ENCODE measurements at places on chromosomes 7 and 10.

DNA sequence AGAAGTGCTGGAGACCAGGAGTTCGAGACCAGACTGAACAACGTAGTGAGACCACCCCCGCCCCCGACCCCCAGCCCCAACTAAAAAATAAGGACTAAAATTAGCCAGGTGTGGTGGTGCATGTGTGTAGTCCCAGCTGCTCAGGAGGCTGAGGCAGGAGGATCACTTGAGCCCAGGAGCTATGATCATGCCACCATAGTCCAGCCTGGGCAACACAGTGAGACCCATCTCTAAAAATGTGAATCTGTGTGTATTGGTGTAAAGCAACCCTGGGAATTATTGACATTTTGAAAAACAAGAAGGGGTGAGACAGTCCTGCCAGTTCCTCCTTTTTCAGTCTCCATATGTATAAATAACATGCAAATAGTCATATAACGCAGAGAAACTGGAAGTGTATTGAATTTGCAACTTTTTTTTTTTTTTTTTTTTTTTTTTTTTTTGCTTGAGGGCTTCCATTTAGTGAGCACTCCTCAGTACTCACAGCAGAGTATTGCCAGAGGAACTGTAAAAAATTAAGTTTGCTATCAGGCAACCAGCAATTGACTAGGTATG is 3.4 kb upstream of the ITGB1 start:
- no peak for DNase-seq

DNA sequence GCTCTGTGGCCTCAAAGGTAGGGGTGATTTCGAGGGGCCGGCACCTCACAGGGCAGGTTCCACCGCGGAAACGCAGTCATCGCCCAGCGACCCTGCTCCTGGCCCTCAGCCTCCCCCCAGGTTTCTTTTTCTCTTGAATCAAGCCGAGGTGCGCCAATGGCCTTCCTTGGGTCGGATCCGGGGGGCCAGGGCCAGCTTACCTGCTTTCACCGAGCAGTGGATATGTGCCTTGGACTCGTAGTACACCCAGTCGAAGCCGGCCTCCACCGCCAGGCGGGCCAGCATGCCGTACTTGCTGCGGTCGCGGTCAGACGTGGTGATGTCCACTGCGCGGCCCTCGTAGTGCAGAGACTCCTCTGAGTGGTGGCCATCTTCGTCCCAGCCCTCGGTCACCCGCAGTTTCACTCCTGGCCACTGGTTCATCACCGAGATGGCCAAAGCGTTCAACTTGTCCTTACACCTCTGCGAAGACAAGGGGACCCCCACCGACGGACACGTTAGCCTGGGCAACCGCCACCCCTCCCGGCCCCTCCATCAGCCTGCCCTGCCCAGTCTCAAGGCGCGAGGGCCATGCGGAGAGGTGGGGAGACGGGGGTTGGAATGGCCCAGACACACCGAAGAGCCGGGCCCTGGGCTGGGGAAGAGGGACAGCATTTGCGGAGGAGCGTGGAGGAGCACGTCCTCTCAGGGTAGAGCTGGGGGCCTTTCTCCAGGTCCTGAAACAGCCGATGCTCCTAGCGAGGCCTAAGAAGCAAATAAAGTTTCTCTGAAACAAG is 6.0 kb downstream of the SHH start:
- no peak for DNase-seq

DNA sequence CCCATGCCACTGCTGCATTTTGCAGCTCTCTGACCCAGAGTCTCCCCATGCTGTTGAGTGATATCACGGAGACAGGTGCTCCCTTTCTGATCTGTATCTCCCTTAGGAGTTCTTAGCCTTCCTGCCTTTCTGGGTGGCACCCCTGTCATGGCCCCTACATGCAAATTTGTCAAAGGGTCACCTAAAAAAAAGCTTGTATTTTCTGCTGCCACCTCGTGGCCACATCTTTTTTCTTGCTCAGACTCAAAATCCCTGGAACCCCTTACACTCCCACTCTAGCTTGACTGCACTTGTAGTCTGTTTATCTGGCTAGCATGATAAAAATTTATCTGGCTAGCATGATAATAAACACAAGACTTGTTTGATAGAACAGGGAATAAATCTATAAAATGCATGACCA is 809.1 kb downstream of the SORCS1 start:
- DNase-seq, result no peak

DNA sequence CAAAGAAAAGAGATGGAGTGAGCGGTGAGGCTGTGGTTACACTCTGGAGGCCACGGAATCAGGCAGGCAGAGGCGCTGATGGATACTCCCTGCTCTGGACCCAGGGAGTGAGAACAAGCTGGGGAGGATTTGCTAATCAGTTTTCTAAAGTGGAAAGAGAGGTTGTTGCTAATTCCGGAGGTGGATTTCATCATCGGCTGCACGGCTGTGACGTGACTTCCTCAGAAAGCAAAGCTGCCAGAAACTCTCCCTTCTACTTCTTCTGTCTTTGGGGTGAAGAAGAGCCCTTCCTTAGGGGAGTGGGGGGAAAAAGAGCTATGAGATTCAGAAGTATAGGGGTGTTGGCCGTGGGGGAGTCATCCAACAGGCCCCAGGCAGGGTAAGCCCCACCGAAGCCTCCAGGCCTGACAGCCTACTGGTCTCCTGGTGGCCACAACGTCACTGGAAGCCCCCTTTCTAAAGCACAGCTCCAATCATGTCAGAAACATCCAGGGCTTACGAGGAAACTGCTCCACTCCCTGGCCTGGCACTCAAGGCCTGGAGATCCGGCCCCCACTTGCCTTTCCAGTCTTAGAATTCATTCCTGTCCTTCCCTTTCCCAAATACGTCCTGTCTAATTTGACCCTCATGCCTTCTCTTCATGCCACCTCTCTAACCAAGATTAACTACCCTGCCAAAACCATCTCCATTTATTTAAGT is 114.5 kb downstream of the HIP1 start:
- no peak for DNase-seq

GRCh38 chr7:152130658-152131590 is 105.5 kb downstream of the GALNT11 start:
- DNase-seq, result no peak

GRCh38 chr10:11931038-11931437 is 107.9 kb downstream of the PROSER2 start:
- DNase-seq, result no peak

GRCh38 chr7:30589111-30589510 is 5.6 kb upstream of the GARS1 start:
- no peak for DNase-seq

DNA sequence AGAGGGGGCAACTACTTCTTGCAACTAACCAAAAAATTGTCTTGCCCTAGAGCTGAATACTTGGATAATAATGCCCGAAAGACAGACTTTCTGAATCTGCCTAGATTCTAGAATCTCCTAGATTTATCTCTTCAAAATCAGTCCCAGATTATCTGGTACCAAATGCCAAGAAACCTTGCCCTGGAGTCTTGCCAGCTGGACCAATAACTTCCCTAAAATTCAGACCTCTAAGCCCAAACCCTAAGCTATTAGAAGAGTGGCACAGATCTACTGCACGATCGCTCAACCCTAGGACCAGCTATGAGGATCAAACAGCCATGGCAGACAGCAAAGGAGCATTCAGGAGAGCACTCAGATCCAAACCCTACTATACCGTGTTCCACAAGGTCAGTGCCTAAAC is 45.0 kb downstream of the ARMH3 start:
- no peak for DNase-seq

GRCh38 chr10:29725133-29725720 is 90.5 kb upstream of the SVIL start:
- DNase-seq, result no peak

- peak; percentile 5 for DNase-seq
Observed at GRCh38 chr10:92719991-92720830, 30.5 kb downstream of the HHEX start.

- no peak for DNase-seq
Observed at GRCh38 chr10:26824015-26824690, 36.6 kb downstream of the ABI1 start.

DNA sequence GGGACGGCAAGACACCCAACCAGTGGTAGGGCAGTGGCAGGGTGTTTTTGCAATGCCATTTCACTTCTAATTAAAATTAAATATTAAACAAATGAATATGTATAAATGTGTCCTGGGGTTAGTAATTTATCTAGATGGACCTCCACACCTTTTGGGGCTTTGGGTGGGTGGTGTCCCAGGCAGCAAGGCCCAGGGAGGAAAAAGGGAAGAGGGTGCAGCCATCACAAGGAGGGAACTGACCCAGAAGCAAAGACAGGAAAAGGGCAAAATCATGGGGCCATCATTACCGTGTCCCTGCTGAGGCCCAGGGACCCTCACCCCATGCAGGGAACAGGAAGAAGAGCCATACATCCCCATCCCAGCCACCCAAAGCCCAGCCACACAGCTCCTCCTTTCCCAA is 204.6 kb downstream of the GRID1 start:
- no peak for DNase-seq

DNA sequence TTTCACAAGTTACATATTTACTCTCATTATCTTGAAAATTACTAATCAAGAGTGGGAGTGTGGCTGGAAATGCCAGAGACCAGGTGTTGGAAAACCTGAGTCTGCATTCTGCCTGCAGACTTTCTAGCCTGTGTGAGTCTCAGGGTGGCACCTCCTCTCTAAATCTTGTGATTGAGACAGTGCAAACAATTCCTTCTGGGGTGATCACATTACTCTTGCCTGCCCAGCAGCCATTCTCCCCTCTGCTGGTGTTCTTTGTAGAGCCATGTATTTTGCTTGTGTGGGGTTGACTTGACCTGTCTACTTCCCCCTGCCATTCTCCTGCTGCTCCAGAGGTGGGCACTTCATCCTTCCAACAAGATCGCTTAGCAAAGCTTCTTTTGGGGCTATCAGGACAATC is 101.1 kb downstream of the RAPGEF5 start:
- no peak for DNase-seq

DNA sequence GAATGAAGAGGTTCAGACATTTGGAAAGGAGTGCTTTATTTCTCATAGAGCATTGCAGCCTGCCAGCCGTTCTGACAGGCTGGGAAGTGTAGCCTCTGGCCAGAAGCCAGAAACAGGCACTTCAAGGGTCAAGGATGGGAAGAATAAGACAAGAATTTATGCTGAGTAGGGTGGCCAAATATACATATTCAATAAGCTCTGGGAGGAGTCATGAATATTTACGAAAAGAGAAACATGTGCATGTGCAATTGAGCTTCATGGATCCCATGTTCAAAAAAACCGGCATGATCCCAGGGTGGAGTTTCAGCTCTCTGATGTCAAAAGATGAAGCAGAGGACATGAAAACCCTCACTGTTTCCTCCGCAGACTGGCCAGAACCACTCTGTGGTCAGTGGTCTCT is 32.9 kb downstream of the TLX1 start:
- DNase-seq, result no peak

DNA sequence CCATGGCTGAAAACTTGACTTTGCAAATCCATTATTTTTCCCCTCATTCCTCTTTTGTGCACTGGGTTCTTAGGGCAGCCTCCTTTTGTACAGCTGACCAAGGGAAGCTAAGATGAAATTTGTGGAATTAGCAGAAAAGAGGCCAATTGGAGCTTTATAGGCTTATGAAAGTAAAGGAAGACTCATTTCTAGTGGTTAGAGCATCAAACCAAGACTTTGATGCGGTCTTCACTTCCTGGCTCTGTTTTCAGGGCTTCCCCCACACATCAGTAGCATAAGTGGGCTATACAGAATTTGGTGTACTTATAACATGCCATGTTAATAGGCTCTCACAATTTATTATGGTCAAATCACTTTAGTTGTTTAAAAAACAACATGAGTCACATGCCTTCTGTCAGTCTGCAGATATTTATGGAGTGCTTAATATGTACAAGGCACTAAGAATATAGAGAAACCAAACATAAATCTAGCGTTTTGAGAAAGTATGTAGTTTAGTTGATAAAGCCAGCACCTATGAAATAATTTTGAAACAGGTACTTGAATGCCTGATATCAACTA is 5.7 kb downstream of the AUTS2 start:
- DNase-seq, result no peak

DNA sequence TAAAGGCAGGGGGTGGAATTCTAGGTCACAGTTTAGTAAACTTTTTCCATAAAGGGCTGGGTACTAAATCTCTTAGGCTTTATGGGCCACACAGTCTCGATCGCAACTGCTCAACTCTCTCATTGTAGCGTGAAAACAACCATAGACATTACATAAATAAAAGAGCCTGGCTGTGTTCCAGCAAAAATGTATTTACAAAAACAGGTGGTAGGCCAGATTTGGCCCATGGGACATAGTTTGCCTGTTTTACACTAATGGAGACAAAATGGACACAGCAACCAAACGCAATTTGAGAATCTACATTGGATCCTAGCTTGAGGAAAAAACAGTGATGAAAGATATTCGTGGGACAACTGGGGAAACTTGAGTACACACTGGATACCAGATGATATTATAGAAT is 23.2 kb upstream of the MALSU1 start:
- DNase-seq, result no peak

DNA sequence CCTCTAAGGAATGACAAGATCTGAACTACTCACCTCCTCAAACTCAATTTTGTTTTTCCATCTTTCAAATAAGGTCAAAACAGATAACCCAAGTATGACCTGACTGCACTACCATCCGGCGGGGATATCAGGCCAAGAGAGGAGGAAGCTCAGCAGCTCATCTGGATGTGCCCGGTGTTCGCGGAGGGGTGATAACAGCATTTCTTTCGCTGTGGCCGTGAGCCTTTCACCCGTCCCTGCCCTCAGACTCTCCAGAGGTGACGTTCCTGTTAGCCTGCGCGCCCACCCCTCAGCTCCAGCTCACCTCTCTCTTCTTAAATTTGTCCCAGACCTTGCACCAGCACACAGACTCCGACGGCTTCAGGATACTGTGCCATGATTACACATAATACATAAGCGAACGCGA is 526 bp downstream of the ZNF248 start:
- DNase-seq, result no peak

DNA sequence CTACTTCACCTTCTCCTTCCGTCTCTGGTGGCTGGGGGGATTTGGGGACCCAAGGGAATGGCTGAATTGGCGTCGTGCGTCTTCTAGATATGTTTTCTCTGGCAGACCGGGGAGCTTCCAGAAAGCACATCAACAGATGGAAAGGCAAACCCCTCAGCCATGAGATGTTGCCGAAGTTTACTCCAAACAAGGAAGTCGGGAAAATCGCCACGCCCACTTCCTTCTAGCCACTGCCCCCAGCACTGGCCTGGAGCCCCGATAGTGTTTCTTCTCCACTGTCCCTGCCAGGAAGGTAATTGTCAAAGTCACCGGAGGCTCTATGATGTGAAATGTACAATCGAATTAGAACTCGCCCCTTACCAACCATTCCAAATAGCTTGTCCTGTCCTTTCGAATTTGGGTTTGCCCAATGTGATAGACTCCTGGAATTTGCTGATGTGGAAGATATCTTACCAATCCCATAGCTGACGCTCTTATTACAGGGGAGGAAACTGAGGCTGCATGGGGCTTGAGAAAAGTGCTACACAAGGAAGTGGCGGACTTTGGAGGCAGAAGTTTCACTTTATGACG is 191.0 kb downstream of the LSM5 start:
- no peak for DNase-seq

GRCh38 chr7:116569737-116570136 is 44.9 kb downstream of the CAV1 start:
- no peak for DNase-seq

DNA sequence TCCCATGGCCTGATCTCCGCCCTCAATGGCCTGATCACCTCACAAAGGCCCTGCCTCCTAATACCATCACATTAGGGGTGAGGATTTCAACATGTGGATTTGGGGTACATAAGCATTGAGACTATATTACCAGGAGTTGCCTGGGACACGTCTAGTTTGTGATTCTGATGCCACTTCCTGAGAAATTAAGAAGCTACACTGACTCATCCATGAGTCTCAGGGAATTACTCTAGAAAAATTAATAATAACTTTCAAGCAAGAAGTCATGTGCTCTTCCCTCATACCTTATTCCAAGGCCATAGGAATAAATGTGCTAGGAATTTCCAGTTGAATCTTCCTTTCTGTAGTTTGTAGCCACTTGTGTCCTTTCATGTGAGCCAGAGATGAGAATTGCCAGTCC is 519.3 kb upstream of the MKI67 start:
- no peak for DNase-seq

Measured in spinal cord (tissue), 10 donors.